A172 (cell line): ENCODE measurements at places on chromosomes 5 and 9.
A peak's percentile ranks its signal among the peaks of the same experiment; 100 is the strongest.

DNA sequence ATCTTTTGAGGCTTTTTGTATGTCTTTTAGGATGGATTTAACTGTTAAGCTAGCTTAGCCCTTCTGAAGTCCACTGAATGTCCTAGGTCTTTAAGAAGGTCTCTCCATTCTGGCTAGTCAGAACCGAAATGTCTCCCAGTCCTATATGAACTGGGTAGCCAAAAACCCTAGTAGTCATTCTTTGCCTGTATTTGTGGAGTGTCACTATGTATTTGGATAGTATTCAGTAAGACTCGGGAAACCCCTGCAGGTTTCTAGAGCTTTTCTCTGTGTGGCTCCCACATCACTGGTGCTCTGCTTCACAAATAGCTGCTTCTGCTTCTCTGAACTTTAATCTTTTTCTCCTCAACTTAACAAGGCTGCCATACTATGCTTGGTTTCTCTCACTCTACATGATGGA is 68.0 kb downstream of the RIC1 start:
- no peak for DNase-seq

GRCh38 chr5:17177501-17178372 is 39.7 kb upstream of the BASP1 start:
- no peak for DNase-seq

DNA sequence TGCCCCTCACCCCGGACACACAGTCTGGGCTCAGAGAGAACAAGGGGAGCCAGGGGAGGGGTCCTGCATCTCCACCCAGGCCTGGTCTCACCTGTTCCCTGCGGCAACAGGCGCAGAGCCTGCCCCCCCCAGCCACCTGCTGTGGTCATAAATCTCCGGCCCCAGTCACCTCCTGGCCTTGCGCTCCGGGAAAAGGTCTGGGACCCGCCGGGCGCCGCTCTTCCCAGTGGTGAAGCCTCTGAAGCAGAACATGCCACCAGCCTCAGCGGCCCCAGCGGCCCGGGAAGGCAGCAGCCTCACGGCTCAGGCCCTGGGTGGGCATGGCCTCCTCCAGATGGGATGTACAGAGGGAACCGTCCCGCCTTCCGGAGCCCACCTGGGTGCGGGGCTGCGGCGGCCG is 20.6 kb downstream of the NOTCH1 start:
- no peak for DNase-seq

GRCh38 chr9:128945798-128946501 is 1.5 kb downstream of the DOLK start:
- no peak for DNase-seq

DNA sequence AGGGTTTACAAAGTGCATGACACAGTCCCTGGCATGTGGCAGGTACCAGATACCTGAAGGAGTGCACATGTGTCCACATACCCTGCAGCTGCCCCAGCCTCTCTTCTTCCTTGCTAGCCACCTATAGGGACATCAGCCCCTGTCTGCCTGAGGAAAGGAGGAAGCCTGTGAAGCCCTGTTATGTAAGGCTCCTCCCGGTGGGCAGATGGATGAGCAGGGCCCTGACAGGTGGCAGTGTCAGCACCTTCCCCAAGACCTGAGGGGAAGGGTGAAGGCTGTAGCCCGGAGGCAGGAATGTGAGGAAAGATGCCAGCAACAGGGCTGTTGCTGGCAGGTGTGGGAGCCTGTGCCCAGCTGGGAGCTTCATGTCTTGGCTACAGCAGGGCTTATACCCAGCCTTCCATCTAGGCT is 21.7 kb downstream of the TCF7 start:
- no peak for DNase-seq

DNA sequence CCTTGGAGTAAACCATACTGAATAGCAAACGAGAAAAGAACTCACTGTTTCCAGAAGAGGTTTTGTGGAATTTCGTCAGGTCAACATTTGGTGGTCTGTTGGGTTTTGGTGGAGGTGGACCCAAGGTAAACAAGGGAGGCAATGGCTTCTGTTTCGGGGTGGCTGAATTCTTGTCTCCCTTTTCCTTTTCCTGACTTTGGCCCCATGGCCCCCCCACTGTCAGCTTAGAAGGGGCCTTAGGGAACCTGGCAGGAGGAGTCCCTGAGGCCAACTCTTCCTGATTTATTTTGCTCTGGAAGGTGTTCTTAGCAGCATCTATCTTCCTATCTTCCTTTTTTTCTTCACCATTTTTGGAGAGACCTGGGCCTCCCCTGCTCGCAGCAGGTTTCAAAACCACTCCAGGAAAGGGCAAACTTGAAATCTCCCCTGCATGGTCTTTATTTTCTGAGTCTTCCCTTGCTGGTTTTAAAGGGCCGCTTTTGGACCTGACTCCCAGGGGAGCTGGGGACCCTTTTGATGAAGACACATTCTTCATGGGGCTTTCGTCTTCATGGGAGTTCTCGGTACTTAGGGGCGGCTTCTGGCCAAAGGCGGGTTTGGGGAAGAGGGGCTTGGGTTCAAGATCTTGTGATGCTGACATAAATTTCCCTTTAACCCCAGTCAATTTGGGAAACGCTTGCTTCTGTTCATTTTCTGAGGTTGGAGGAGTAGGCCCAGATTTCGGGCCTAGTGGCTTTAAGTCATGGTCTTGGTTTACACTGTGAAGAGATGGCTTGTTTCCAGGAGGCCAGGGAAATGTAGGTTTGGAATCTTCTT is 17.4 kb downstream of the FYB1 start:
- DNase-seq = no peak

DNA sequence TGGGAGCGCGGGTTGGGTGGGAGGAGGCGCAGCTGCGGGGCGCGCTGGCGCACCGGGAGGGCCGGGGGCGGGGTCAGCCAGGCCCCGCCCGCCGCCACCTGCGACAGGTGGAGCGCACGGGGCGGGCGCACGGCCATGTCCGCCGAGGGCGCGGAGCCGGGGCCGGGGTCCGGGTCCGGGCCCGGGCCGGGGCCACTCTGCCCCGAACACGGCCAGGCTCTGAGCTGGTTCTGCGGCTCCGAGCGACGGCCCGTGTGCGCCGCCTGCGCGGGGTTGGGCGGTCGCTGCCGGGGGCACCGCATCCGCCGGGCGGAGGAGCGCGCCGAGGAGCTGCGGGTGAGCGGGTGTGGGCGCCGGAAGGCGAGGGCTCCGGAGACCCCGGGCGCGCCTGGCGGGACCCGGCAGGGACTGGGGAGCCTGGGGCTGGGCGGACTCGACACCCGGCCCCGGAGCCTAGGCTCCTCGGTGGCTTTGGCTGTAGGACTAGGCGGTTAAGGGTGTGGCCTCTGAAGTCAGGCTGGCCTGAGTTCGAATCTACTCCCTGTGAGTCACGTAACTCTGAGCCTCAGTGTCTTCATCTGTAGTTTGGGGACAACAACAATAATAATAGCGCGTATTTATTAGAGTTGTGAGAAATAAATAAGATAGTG is at the start of gene BSPRY:
Gene BSPRY, plus strand, starts transcription at position 97 of the 650 bp plus-strand sequence. Its CDS starts 39 bp downstream, at position 136.
- DNase-seq = no peak

DNA sequence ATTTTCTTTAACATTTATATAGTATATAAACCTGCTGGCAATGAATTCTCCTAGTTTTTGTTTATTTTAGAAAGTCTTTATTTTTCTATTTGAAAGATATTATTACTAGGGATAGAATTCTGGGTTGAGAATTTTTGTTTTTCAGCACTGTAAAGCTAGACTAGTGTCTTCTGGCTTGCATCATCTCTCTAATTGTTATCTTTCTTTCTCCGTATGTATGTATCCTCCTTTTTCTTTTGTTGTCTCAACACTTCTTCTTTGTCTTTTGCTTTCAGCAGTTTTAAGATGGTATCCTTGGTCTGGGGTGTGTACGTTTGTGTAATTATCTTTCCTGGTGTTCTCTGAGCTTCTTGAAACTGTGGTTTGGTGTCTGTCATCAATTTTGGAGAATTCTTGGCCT is 48.8 kb downstream of the FBXO4 start:
- no peak for DNase-seq

GRCh38 chr9:108953983-108954574 is 19.9 kb downstream of the ABITRAM start:
- peak; percentile 60 for DNase-seq

DNA sequence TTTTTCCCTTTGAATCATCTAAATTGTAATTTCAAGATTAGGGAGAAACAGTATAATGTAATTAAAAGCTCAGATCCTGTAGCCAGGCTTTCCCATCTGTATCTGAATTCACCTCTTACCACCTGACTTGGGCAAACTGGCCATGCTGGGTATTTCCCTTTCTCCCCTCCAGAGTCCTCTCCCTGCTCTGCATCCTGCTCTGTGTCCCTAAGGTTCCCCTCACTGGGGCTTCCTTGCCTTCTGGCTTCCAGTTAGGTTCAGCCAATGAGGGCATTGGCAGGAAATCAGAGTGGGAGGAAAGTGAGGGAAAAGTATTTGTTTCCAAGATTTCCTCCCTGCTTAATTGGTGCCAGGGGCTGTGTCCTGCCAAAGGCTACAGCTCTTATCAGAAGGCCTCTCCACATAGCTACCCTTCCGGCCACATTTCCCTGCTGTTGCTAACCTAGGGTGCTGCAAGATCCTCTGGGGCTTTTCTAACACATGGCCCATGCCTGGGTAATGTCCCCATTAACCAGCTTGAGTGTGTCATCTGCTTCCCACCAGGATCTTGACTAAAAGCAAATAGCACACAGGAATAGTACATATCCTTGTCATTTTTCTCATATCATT is 51.0 kb upstream of the MPDZ start:
- no peak for DNase-seq

DNA sequence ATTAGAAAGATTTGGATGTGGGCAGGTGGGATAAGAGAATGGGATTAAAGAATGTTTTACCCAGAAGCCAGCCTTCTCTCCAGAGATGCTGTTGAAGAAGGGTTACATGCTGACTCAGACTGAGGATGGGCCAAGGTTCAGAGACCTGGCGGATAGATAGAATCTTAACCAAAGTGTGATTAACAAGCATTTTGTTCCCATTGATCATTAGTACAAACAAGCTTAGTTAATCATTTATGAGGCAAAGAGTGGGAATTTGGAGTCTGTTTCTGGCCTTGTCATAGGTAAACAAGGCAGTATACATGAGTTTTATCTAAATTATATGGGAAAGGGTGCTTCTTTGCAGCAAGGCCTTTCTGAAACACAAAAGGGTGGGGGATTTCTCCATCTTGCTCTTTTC is 20.8 kb upstream of the DTWD2 start:
- no peak for DNase-seq

- no peak for DNase-seq
Measured at GRCh38 chr5:67976891-67977601, 238.5 kb upstream of the PIK3R1 start.

- DNase-seq = no peak
Measured at GRCh38 chr5:25481463-25481862, 836.7 kb upstream of the CDH10 start.

- DNase-seq = no peak
Measured at GRCh38 chr5:98106116-98107031, 667.1 kb upstream of the RGMB start.

- DNase-seq = peak; percentile 26
Measured at GRCh38 chr5:101102506-101102905, 199.4 kb upstream of the ST8SIA4 start.

GRCh38 chr5:69432412-69433206 is 17.7 kb downstream of the MARVELD2 start:
- DNase-seq = no peak

- no peak for DNase-seq
Measured at GRCh38 chr5:6108540-6108848, 269.9 kb downstream of the MED10 start.

DNA sequence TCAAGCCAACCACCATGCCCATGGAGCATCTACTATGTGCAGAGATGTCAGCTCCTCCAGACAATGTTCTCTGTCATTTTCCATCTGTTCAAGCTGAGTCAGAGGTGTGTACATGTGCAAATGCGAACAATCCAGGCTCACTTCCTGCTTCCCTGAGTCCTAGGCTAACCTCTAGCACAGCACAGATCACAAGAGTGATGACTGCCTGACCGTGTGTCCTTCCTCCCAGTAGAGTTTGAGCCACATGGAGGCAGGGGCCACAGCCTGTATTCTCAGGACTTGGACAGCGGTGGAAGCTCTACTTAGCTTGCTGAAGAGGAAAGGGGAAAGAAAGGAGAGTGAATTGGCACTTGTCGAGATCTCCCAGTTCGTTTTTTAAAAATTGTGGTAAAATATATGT is 87.2 kb downstream of the KCNIP1 start:
- DNase-seq = peak; percentile 37

GRCh38 chr9:125549465-125549871 is 157.5 kb downstream of the MAPKAP1 start:
- DNase-seq = no peak

DNA sequence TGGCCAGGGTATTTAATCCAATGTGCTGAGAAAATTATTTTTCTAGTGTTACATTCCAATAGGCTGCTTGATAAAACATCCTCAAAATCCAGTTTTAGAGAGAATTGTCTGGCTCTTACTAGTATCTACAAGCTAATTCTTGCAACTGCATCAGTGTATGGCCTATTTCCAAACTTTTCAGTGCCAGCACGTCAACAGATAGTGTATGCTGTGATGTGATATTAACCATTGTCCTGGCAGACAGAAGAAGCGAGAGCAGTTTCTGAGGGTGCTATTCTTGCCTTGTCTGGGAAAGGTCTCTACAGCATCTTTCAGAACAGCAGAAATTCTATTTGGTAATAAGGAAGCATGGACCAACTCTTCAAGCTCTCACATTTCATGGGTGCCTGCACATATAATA is 174.2 kb upstream of the CDH12 start:
- DNase-seq = no peak

GRCh38 chr9:107504585-107505455 is 15.3 kb upstream of the KLF4 start:
- peak; percentile 79 for DNase-seq

- no peak for DNase-seq
Measured at GRCh38 chr5:151408591-151409230, 38.7 kb upstream of the SLC36A1 start.

DNA sequence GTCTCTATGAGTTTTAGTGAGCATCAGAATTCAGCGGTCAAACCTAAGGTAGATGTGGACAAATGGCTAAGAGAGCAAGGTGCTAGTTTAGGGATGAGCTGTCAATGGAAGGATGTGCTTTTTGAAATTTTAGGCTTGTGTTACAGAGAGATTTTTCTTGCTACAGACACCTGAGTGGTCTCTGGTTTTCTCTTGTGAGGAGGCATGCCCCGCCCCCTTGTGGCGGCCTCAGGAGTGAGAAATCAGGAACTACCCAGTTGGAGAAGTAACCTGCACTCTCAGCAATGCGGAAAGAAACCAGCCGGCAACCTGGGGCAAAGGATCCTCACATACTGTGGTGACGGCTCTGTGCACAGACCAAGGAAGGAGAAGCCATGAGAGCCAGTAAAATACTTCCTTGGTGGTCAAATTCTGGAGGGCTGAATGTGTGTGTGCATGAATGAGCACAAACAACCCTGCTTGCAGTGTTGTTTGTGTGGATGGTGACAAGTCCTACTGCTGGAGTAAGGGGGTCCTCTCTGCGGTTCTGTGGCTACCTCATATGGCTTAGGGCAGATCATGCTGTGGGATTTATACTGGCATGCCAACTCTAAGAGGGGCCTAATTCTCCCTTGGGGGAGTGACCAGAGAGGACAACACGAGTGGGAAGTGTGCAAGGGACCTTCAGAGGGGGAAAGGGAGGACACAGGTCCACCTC is 16.7 kb upstream of the HSD17B4 start:
- peak; percentile 24 for DNase-seq

GRCh38 chr5:130501151-130501865 is 597.0 kb downstream of the CHSY3 start:
- no peak for DNase-seq

- DNase-seq = peak; percentile 38
Measured at GRCh38 chr5:157574456-157575380, 857 bp downstream of the ADAM19 start.
